ENCODE measurements at places on chromosomes 6 and 20.

DNA sequence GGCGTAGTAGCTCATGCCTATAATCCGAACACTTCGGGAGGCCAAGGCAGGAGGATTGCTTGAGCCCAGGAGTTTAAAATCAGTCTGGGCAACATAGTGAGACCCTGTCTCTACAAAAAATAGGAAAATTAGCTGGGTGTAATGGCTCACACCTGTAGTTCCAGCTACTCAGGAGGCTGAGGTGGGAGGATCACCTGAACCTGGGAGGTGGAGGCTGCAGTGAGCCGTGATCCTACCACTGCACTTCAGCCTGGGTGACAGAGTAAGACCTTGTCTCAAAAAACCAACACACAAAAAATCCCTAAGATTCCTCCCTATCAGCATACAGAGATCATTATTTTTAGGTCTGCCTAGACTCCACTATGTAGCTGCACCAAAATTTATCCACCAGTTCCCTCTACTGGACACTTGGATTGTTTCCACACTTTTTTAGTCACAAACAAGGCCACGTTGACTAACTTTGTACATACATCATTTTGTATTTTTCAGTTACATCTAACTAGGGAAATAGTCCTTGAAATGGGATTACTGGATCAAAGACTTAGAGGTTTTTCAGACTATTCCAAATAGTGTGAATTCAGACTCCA lies 3.6 kb upstream of the PHF1 start:
- peak; percentile 79 for DNase-seq

- DNase-seq = no peak
Observed at GRCh38 chr6:17390276-17390675, 3.1 kb upstream of the CAP2 start.

DNA sequence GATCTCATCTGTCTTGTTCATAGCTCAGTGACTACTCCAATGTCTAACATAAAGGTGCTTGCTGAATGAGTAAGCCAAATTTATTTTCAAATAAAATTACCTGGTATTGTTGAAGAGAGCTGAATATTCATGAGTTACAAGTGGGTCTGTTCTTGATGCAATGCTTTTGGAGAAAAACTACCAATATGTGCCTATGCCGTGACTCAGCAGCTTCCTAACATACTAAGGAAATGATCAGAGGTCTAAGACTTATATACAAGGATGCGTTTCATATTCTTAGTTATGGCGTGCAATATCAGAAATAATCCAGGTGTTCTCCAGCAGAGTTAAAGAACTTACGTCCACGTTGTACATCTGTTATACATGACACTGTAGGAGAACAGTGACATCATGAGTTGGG lies 5.1 kb downstream of the FAM120B start:
- DNase-seq = no peak

- DNase-seq = peak; percentile 52
Observed at GRCh38 chr6:149334201-149334600, 16.7 kb downstream of the TAB2 start.

- DNase-seq = no peak
Observed at GRCh38 chr6:34120953-34121675, 24.8 kb downstream of the GRM4 start.

DNA sequence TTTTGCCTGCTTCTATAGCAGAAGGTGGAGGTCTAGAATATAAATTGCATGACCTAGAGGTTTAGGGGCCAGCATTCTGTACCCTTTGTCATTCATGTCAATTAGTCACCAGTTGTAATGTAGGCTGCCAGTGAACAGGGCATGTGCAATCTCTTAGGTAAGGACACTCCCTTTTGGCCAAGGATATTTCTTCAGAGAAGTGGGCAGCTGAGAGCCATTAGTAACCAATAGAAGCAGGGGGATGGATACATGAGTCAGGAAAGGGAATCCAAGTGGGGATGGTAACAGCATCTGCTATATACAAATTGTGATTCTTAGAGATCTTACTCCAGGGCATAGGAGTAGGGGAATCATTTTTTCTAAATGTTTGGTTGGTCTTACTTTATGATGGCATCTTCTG lies 494.2 kb upstream of the JAG1 start:
- peak; percentile 30 for DNase-seq

GRCh38 chr6:4372866-4373265 lies 237.5 kb upstream of the ECI2 start:
- DNase-seq = no peak

DNA sequence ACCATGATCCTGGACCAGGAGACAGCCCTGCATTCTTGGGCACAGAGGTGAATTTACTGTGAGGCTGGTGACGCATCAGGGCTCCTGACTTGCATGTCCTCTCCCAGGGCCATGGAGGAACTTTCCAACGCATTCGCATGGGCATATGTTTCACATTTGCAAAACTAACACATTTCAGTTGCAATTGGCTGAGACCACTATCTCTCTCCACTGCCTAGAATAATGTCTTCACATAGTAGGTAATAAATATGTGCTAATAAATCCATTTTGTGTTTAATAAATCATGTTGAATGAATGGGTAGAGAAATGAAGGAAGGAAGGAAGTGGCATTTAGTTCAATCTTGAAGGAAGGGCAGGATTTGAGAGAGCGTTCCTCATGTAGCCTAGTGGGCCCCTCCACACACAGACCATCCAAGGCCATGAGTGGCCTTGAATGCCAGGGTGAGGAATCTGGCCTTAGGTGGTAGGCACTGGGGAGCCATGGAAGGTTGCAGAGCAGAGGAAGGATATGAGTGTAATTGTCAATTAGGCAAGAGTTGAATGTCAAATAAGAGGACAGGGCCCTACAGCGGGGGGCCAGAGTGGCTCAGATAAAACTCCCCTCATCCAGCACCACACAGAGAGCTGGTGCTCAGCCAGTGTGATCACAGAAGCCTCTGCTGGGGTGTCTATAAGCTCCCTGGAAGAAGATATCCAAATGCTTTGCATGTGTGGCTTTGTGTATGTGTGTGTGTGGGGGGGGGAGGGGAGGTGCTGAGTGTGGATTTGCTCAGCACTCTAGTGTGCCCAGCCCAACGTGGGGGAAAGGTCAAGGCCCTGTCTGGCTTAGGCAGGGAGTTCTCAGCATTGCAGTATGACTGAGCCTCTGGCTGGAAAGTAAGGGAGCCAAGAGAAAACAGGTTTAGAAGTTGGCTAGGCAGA lies 30.9 kb upstream of the CCN5 start:
- DNase-seq = no peak

GRCh38 chr6:1436334-1437306 lies 47.2 kb downstream of the FOXF2 start:
- peak; percentile 86 for DNase-seq

DNA sequence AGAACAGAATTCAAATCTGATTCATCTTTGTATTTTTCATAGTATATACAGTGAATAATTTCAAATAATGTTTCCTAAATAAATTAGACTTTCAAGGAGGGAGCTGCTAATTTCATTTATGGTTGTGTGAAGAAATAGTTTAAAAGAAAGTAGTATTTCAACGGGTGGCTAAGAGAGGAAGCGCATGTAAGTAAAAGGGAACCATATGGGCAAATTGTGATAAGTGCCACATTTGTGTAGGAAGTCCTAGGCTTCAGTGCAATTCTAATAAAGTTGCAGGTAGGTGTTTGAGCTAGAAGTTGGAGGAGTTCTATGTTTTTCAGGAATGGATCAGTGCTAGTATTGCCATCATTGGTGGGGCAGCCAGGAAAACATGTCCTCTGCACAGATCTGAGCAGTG lies 178.8 kb upstream of the PRDM1 start:
- DNase-seq = no peak

- no peak for DNase-seq
Observed at GRCh38 chr6:143993965-143994646, 14.0 kb downstream of the PLAGL1 start.

Measured in fibroblast of the aortic adventitia (primary cell).